ENCODE measurements at places on chromosomes 2 and 18.

GRCh38 chr2:134985061-134985460, 62.2 kb downstream of the MAP3K19 start:
- DNase-seq, result peak; percentile 51

- no peak for DNase-seq
These were observed 10.3 kb upstream of the CTAGE1 start for GRCh38 chr18:22427822-22428549.

DNA sequence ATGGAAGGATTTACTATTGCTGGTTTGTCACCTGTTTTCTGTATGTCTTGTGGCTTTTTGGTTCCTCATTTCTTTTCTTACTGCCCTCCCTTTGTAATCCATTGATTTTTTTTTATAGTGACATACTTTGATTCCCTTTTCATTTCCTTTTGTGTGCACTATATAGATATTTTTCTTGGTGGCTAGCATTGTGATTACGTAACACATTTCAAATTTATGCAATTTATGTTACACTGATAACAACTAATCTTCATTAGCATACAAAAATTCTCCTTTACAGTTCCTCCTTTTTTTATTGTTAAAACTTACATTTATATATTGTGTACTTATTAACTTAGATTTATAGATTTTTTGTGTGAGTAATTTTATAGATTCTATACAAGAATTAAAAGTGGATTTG, 80.6 kb downstream of the OTX1 start:
- no peak for DNase-seq

DNA sequence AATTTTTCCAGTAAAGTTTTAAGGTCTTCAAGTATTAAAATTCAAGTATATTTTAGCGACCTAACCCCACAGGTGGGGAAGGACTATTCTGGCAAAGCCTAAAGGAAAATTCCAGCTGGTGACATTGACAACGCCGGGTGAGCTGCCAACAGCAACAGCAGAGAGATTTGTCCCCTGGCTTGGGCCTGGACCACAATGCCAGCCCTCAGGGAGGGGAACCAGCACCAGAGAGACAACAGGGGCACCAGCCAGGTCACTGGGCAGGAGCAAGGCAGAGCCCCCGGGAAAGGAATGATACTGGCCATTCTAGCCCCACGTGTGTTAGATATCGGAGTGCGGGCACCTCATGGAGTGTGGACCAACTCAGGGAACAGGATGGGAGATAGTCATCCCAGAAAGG, 95.7 kb downstream of the ARMC9 start:
- no peak for DNase-seq

- DNase-seq, result no peak
These were observed 1398.3 kb downstream of the DSC3 start for GRCh38 chr18:29644276-29644675.
